Mesendoderm (in vitro differentiated cells): ENCODE measurements at places on chromosomes 7 and 10.

DNA sequence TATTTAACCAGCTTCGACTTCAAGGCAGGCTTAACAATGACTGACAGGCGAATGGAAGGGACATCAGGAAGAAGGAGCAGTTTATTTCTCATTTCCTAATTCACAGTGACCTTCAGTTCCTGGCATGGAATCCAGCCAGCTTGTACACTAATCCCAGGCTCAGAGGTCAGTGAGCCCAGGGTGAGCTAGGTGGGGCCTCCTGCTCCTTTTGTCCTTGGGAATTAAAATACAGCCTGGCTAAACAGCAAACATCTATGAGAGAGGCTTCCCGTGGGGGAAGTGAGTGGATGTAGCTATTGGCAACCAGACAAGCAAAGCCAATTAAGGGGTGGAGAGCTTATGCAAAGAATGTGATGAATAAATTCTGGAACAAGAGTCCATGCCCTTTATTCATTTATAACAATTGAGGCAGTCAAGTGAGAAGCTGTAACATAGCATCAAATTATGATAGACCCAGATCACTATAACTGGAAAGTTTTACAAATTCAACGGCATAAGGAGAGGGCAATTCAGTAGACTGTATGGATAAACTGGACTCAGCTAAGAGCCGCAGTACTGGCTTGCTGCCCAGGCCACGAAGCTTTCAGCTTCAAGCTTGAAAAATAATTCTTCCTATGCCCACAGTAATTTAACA is 57.1 kb downstream of the STK17A start:
- H3K4me1 ChIP-seq = no peaks in the 10 kb centered on the region
- H3K27me3 ChIP-seq = no peaks in the 10 kb centered on the region
- peaks cover 7% of the 10 kb centered on the region for H3K36me3 ChIP-seq
- H3K27ac ChIP-seq = no peak overlapping the region
- H3K4me3 ChIP-seq = no peak overlapping the region

DNA sequence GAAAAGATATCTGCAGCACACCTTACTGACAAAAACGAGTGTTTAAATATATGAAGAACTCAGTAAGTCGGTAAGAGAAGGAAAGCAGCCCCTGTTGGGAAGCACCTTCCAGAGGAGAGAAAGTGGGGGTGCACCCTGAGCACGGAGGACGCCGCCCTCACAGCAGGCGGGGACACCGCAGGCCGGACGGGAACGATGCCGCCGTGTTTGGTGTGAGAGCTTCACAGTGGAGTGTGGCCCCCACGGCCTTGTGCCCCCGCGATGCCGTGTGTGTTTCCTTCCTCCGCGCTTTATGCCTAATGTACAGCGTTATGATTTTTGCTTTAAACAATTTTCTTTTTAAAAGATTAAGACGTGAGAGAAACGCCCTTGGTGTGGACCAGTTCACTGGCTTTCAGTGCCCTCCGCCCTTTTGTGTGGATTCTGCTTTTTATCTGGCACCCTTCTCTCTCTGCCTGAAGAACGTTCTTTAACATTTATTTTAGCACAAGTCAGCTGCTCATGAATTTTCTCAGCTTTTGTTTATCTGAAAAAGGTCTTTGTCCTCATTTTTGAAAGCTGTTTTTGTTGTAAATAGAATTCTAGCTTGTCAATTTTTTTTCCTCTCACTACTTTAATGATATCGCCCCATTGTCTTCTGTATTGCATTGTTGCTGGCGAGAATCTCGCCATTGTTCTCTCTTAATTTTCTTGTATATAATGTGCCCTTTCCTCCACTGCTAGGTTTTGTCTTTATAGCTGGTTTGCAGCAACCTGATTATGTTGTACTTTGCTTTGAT is 110.7 kb downstream of the INPP5A start:
- no peaks in the 10 kb centered on the region for H3K4me1 ChIP-seq
- H3K27ac ChIP-seq = no peak overlapping the region
- DNase-seq = no peak
- no peaks in the 10 kb centered on the region for H3K27me3 ChIP-seq

GRCh38 chr7:131511774-131512535 is 44.5 kb downstream of the PODXL start:
- no peak for DNase-seq
- peaks cover 6% of the 10 kb centered on the region for H3K36me3 ChIP-seq
- no peak overlapping the region for H3K27ac ChIP-seq

DNA sequence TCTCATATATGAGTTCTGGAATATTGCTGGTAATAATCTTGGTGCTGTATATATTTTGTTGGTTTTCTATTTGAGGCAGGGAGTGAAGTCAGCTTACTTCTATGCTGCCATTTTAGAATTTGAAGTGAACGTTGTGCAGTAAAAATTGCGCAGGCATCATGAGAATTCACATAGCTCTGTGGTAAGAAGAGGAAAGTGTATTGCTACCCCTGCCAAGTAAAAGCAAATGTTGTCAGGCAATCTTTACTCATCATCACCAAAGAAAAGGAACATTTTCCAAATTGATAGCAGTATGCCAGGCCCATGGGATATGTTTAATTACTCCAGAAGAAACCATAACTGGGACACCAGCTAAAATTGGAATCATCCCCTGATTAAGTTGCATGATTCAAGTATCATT is 13.4 kb downstream of the FEZF1 start:
- DNase-seq = no peak
- H3K27ac ChIP-seq = no peak overlapping the region
- no peaks in the 10 kb centered on the region for H3K27me3 ChIP-seq
- no peak overlapping the region for H3K4me3 ChIP-seq
- no peaks in the 10 kb centered on the region for H3K36me3 ChIP-seq

- DNase-seq = no peak
- H3K4me1 ChIP-seq = no peaks in the 10 kb centered on the region
- H3K27me3 ChIP-seq = no peaks in the 10 kb centered on the region
- H3K36me3 ChIP-seq = no peaks in the 10 kb centered on the region
Measured at GRCh38 chr7:44279731-44280505, 45.5 kb downstream of the CAMK2B start.

- H3K4me1 ChIP-seq = no peaks in the 10 kb centered on the region
- no peak overlapping the region for H3K4me3 ChIP-seq
- no peak overlapping the region for H3K27ac ChIP-seq
- DNase-seq = no peak
- H3K27me3 ChIP-seq = no peaks in the 10 kb centered on the region
Measured at GRCh38 chr7:121916211-121916610, 43.2 kb downstream of the PTPRZ1 start.

DNA sequence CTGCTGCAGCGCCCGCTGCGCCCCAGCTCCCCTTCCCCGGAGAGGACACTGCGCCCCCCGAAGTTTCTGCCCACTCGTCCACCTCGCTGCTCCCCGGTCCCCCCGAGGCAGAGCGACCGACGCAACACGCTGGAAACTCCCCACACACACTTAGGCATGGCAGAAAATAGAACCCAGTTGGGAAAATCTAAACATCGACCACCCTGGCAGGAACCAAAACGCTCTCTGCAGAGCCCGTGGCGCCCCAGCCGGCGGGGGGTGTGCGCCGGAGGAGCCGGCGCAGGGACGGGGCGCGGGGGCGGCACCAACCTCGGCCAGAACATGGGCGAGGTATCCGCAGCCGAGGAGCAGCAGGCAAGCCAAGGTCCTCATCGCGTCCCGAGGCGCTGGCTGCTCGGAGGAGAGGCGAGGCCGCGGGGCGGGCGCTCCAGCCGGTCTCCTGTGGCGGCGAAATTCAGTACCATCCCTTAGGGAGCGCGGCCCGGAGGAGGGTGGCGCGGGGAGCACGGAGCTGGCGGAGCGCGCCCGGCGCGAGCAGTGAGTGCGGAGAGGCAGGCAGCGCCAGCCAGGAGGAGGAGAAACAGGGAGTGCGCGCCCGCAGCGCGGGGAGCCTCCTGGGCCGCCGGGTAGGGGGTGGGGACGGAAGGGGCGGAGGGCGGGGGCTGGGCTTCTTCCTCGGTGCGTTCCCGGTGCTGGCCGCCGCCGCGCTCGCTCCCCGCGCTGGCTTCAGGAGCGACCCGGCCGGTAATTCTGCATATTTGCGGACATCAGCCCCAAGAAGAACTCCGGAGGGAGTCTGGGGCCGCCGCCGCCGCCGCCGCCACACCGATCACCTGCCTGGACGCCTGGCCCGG is 789 bp downstream of the PDGFA start:
- H3K27me3 ChIP-seq = peaks cover 32% of the 10 kb centered on the region
- H3K4me1 ChIP-seq = no peaks in the 10 kb centered on the region
- peak overlapping the region; percentile 26 for H3K4me3 ChIP-seq
- H3K36me3 ChIP-seq = no peaks in the 10 kb centered on the region

GRCh38 chr10:12360461-12360860 is 11.1 kb downstream of the CAMK1D start:
- H3K4me3 ChIP-seq = no peak overlapping the region
- no peak overlapping the region for H3K27ac ChIP-seq
- H3K27me3 ChIP-seq = no peaks in the 10 kb centered on the region
- DNase-seq = no peak

DNA sequence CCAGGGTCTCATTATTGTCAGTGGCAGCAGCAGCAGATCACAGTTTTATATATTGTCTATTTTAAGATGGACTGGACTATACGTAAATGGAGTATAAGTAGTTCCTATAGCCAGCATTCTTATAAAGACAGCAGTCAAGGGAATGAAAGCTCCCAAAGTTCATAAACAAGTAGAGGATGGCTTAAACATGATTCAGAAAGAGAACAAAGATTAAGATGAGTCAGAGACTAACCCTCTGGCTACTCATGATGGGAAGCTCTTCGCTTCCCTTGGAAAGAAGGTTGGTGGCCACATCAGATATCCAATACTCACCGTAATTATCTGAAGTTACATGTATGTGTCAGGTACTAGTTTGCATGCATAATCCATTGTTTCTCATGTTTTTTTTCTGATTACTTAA is 277.0 kb downstream of the INHBA start:
- no peak for DNase-seq
- no peak overlapping the region for H3K4me3 ChIP-seq
- no peak overlapping the region for H3K27ac ChIP-seq
- no peaks in the 10 kb centered on the region for H3K4me1 ChIP-seq
- no peaks in the 10 kb centered on the region for H3K27me3 ChIP-seq
- H3K36me3 ChIP-seq = no peaks in the 10 kb centered on the region

DNA sequence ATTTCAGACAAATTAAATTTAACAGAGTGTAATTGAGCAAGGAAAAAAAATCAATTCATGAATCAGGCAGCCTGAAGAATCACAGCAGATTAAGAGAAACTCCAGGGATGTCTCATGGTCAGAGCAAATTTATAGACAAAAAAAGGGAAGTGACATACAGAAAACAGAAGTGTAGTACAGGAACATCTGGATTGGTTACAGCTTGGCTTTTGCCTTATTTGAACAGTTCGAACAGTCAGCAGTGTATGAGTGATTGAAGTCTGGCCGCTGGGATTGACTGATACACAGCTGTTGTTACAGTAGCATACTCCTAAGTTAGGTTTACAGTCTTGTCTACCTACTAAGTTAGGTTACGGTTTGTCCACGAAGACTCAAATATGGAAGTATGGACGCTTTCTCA is 255.3 kb downstream of the HPSE2 start:
- H3K36me3 ChIP-seq = no peaks in the 10 kb centered on the region
- no peaks in the 10 kb centered on the region for H3K27me3 ChIP-seq
- H3K4me3 ChIP-seq = no peak overlapping the region

DNA sequence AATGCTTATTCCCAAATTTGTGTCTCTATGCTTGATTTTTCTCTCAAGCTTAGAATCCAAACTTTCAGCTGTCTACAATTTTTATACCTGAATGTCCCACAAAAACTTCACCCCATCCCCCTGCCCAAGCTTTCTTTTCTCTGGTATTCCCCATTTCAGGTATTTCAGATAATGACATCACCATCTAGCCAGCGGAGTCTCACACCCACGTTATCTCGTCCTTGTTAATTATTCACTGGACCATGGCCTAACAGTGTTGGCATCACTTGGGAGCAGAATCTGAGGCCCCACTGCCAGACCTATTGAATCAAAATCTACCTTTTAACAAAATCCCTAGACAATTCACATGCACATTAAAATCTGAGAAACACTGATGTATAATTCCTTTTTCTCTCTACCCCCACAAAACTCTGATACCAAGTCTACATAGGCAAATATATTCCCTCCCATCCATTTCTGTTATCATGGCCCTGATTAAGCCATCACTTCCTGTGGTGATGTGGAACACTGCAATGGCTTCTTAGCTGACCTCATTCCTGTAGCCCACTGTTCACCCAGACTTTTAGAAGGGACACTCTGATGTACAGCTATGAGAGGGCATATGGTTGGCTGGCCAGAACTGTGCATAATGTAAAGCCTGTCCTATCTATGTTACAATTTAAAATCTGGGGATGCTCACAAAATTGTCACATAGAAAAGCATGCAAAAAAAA is 31.4 kb downstream of the ZNF438 start:
- DNase-seq = peak; percentile 82
- no peaks in the 10 kb centered on the region for H3K36me3 ChIP-seq
- no peak overlapping the region for H3K4me3 ChIP-seq

DNA sequence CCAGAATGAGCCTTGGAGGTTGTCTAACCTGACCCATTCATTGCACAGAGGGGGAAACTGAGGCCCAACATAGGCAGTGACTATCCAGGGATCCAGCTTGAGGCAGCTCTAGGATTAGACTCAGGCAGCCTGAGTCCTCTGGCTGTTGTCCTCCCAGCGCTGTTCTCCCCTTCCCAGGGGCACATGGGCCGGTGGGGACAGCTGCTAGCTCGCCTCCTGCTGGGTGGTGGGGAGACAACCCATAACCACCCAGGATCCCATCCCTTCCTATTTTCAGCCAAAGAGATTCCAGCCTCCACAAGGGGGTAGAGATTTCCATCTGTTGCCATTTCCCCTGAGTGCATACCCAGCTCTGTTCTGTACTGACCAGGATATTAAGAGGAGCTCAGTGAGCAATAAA is 145.1 kb upstream of the GPR26 start:
- DNase-seq = no peak
- H3K27ac ChIP-seq = no peak overlapping the region
- no peaks in the 10 kb centered on the region for H3K36me3 ChIP-seq
- no peaks in the 10 kb centered on the region for H3K27me3 ChIP-seq

DNA sequence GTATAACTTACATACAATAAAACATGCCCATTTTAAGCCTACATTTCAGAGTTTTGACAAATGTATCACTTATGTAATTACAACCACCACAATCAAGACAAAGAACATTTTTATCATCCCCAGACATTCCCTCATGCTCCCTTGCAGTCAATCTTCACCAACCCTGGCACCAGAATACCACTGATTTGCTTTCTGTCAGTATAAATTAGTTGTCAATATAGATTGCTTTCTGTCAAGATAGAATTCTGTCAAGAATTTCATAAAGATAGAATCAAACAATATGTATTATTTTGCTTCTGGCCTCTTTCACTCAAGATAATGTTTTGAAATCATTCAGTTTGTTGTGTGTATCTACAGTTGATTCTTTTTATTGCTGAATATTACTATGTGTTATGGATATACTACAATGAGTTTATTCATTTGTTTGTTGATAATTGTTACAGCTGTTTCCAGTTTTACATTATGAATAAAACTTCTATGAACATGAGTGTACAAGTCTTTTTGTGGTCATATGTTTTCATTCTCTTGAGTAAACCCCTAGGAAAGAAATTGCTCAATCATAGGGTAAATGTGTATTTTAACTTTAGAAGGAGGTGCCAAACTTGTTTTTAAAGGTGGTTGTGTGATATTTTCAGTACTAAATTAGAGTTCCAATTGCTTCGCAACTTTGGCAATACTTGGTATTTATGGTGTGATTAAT is 56.9 kb downstream of the IFIT5 start:
- no peak overlapping the region for H3K27ac ChIP-seq
- no peak overlapping the region for H3K4me3 ChIP-seq
- H3K27me3 ChIP-seq = no peaks in the 10 kb centered on the region
- no peaks in the 10 kb centered on the region for H3K36me3 ChIP-seq
- no peaks in the 10 kb centered on the region for H3K4me1 ChIP-seq
- DNase-seq = no peak
